ENCODE measurements at places on chromosomes 2 and 18.

DNA sequence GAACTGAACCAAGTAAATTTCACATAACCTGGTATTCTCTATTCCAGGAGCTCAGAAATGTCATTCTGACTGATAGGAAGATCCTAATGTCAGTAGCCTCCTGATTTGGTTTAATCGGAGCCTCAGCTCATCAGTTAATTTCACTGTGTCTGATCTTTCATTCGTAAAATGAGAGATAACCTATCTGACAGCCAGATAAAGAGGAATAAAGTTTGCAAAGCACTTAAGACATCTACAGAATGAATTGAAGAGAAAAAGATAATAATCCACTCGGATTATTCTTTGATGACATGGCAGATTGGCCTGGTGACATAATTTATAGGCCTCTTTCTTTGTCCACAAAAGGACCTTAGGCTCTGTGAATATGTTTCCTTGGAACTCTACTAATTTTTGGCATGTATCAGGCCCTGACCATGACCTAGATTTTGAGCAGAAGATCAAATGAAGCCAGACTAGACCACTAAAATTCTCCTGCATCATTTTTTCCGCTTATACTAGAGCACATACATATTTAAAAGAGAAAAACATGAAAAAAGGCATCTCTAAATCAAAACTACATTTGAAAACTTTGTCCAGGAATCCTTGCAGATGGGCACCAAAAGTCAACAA is 312.4 kb downstream of the MTX2 start:
- DNase-seq, result no peak

DNA sequence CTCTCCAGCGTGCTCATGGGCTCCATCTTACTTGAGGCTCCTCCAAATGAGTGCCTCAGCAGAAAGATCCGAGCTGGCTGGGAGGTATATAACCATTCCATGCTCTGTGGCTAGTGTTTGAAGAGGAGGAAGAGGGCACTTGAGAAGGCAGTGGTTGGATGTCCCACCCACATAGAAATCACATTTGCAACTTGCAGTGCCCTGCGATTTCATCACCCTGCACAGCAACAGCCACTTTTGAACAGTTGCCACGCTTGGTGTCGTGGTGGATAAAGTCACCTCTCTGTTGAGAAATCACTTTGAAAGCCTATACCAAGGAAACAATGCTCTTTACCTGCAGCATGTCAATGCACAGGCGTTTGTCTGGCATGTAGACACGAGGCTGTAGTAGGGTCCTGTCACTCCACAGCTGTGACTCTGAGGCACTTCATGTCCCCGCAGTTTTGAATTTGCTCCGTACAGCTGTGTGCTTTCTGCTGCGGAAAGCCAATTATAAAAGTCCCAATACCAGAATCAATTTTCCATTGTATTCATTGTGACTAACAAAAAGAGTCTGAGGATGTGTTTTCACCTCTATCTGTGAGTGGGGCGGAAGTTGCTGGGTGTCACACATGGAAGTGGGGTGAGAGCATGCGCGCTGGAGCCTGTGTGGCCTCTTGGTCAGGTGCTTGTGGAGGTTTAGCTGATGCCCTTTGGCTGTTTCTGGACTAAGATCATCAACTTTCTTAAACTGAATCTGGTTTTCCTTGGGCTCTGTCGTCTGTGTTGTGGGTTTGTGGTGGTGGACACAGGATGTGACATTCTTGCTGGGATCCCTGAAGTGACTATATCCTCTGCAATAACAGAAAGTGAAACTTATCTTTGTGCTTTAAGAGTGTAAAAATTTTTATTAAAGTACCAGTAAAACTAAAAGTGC is 2.8 kb downstream of the CNDP2 start:
- DNase-seq, result peak; percentile 66

- DNase-seq, result no peak
These were observed 450 bp downstream of the KCNH7 start for GRCh38 chr2:162838136-162838497.

DNA sequence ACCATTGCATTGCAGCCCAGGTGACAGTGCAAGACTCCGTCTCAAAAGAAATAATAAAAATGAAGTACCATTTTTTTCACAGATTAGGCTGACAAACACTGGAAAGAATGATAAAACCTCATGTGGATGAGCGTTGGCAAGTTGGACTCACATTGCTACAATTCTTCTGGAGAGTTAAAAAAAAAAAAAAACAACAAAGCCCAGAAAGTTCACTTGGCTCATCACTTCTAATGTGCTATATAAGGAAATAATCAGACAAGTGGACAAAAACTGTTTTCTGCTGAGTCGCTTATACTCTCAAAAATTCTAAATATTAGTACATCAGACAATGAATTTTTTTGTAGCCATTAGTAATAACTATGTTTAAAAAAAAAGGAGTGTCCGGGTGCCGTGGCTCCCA is 38.4 kb downstream of the PKP4 start:
- DNase-seq, result no peak

DNA sequence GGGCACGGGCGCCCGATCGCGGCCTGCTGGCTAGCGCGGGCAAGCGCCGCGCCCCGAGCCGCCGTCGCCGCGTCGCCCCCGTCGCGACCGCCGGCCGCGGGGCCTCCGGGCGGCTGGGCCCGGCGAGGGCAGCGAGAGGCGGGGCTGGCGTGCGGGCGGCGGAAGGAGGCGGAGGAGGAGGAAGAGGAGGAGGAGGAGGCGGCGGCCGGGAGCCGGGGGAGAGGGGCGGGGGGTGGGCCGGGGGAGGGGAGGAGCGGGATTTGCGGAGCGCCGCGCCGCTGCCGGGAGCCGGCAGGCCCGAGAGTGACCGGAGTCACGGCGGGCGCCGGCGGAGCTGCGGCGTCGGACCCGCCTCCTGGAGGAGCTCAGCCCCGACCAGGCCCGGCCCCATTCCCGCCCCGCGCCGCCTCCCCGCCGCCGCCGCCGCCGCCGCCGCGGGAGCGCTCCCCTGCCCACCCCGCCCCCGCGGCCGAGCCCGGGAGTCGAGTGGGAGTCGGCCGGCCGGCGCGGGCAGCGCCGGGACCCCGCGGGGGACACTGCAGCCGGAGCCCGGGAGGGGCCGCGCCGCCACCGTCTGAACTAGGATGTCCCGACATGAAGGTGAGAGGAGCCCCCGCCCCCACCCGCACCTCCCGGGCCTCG is at the start of gene KCMF1:
TSS of gene KCMF1 (plus strand) at position 294 of the 642 bp plus-strand sequence. CDS start at position 585, 291 bp downstream.
- DNase-seq, result peak; percentile 43

DNA sequence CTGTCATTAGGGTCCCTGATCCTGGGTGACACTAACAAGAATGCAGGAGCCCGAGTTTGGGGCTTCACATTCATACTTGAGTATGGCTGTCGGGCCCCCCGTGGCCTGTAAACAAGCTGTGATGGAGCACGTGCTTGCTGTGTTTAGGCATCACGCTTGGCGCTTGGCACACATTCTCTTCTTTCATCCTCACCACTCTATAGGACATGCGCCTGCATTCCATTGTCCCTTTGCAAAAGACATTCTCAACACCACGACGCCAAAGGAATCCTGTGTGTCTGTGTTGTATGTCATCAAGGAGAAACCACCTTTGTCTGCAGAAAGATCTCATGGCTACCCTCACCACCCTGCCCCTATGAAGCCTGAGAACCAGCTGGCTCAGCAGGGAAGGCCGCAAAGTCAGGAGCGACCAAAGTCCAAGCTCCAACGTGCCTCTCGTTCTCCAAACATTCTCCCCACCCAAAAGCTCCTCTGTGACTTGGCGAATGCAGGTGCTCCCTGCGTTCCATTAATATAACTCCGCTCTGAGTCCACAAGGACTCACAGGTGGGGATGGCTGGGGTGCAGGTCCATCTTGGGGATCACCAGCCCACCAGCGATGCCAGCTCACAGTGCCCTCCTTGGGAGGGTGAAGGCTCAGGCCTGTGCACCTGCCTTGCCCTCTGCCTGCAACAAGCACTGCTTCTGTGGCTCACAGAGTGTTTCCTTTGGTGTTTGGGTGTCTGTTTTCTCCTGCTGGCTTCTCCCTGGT is 6.2 kb upstream of the PER2 start:
- no peak for DNase-seq

GRCh38 chr2:65675350-65675749 is 243.0 kb upstream of the SPRED2 start:
- no peak for DNase-seq

DNA sequence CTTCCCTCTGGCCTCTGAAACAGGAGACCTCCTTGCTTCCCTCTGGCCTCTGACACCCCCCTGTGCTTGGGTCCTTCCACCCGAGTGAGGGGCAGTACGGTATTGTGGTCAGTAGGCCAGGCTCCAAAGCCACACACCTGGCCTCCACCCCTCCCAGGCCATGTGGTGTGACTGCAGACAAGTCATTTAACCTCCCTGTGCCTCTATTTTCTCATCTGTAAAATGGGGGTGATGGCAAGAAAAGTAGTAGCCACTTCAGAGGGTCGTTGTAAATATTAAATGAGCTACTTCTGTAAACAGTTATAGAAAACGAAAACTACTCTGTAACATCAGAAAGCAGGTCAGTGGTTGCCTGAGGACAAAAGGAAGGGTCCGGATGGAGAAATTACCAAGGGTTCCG is 74.2 kb downstream of the SMAD7 start:
- DNase-seq, result no peak

DNA sequence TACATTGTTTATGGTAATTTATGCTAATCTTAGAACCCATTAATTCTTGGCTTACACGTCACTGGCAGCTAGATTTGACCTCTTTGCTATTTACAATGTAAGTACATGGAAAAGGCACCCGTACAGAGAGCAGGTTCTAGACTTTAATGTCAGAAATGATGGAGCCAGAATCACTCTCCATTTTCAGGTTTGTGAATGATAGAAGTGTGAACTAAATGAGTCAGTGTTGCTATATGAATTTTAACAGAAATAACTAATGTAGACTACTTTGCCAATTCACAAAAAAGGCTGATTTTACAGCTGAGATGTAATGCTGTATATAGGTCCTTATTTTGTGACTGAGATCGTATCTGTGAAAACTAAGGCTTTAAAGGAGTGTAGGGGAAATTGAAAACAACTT is 214.6 kb downstream of the LDLRAD4 start:
- DNase-seq, result no peak

- DNase-seq, result no peak
These were observed 23.3 kb downstream of the KLF7 start for GRCh38 chr2:207142461-207142860.

DNA sequence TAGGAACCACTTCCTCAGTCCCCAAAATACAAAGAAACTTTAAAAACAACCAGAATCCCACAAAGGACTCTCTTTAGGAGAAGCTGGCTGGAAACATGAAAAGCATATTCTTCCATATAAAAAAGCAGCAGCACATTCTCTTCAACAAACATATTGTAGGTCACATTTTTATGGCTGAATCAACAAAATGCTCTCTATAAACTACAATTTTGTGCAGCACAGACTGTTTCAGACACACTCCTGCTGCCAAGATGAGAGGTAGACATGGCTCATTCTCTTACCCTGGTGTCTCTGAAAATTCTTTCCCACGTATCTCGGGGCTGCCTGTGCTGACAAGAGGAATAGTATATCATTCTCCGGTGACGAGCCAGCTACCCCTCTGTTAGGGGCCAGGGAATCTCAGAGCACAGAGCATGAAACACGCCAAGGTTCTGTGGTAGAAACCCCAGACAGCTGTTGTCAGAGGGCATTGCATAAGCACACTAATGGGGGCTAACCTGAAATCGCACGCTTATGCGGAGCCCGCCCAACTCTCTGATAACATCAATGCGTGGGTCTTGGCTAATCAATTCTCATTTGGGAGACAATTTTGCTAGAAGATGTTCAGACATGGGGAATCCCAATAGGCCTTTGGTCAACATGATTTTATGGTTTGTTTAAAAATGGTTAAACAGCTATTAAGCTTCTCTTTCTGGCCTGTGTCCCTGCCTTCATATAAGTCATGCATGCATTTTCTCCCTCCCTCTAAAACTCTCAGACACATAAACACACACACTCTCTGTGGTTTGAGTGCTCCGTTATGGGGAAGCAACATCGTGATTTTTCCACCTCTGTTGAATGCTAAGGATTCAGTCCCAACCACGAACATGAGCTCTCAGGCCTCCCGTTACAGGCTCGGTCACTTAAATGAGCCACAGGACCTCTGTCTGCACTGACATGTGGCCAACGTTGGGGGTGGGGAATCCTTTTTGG is 177.5 kb downstream of the INO80D start:
- no peak for DNase-seq

- no peak for DNase-seq
These were observed 26.5 kb downstream of the NFATC1 start for GRCh38 chr18:79422022-79422782.

- DNase-seq, result no peak
These were observed 107.8 kb upstream of the CNTNAP5 start for GRCh38 chr2:123917241-123917640.

DNA sequence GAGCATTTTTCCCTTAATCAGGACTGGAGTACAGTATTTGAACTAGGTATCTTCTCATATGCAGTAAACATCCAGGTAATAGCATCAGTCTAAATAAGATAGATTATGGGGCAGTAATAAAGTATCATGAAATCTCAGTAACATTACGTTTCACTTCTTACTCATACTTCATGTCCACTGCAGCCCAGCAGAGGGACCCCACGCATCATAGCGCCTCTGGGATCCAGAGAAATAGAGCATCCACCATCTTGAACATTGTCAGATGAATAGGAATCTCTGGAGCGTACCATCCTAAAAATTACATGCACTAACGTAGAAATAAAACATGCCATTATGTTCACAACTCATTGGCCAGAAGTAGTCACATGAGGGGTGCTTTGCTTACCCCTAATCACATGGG is 499.0 kb downstream of the CPS1 start:
- DNase-seq, result no peak

DNA sequence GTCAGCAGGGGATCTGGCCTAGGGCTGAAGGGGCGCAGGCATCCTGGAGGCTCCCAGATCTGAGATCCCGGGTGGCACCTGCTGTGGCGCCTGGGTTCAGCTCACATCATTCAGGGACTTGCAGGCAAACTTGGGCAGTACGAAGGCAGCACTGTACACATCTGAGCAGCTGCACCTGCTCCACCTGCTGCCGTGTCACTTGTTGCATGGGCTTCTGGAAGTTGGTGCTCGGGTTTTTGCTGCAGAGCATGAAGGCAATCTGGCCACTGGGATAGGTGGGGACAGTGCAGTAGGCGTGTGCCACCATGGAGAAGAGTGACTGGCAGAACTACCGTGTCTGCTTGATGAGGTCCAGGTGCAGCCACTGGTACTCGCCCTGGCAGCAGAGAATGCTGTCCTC is 48.6 kb downstream of the UGGT1 start:
- no peak for DNase-seq

- DNase-seq, result no peak
These were observed 37.4 kb downstream of the DLGAP1 start for GRCh38 chr18:4417714-4418113.

Data from stimulated activated CD8-positive, alpha-beta memory T cell treated with anti-CD3 and anti-CD28 coated beads, Interleukin-4, amount 100 ng/mL, for 4 hours (primary cell).